RPMI7951 (cell line): ENCODE measurements at places on chromosomes 1 and 21. TPM values are rescaled to one million over a fixed set of nuclear protein-coding genes. Genes with fewer than 3 reads are reported as not detected.

DNA sequence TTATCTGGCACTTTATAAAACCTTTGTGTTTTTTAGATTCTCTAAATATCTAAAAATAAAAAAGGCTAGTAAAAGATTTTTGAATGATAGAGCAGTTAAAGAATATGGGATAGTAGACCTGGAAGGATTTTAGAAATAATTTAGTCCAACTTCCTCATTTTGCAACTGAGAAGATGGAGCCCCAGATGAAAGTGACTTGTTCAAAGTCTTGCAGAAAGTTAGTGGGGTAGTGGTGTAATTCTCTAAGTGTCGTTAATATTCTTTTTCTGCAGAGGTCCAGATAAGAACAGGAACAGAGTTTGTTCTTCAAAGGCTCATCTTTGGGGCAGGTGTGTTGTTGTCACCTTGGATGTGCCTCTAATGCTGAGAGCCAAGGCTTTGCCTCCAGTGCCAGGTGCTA is 159.5 kb downstream of the DISC1 start:
- DNase-seq, result no peak

Gene GPR25
- not detected in 2 replicates for total RNA-seq

Gene OR10Z1
- not detected in 2 replicates for total RNA-seq

- no peak for DNase-seq
These were observed 112.8 kb upstream of the USP25 start for GRCh38 chr21:15616864-15617574.

Gene LMX1A
- not detected in 2 replicates for total RNA-seq

- no peak for DNase-seq
These were observed 334.1 kb upstream of the B3GALT2 start for GRCh38 chr1:193520472-193520871.

Gene MATN1
- total RNA-seq, result 0.20 and 0.48 TPM in 2 replicates

DNA sequence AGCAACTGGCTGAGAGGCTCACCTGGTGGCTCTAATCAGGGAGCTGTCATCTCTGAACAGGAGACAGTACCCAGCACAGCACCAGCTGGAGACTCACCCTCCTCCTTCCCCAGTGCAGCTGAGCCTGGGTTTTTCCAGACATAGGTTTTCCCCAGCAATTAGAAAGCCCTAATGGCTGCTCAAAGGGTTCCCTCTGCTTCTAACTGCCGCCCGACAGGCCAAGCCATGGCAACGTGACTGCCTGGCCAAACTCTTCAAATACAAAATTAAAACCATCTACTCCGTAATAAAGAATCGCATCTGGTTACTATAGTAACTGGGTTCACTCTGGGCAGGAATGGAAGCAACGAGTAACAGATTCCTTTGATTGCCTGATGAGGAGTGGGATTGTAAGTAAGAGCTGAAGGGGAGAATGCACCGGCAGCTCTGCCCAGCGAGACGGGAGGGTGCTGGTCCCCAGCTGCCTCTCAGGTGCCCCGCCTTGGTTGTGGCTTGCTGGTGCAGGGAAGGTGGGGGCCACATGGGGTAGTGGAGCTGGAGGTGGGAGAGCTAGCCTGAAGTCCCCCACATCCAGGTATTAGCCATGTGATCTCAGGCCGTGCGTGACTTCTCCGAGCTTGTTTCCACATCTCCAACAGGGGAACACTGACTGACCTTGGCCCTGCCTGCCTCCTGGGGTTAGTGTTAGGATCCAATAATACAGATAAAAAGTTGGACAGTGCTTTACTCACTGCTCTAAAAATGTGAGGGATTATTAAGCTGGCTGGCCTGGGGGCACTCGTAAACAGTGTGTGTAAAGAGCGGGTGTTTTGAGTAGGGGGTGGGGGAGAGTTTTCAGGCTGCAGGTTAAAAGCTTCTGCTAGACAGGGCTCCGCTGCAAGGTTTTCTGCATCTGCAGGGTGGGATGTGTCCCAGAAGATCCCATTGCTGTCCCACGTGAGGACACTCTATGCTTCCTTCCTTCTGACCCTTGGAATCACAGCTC is 94.2 kb downstream of the KCNN3 start:
- no peak for DNase-seq

Gene METTL13
- total RNA-seq, result 16.7 and 22.0 TPM in 2 replicates

Gene SERPINC1
- total RNA-seq, result 0.39 and 1.1 TPM in 2 replicates

DNA sequence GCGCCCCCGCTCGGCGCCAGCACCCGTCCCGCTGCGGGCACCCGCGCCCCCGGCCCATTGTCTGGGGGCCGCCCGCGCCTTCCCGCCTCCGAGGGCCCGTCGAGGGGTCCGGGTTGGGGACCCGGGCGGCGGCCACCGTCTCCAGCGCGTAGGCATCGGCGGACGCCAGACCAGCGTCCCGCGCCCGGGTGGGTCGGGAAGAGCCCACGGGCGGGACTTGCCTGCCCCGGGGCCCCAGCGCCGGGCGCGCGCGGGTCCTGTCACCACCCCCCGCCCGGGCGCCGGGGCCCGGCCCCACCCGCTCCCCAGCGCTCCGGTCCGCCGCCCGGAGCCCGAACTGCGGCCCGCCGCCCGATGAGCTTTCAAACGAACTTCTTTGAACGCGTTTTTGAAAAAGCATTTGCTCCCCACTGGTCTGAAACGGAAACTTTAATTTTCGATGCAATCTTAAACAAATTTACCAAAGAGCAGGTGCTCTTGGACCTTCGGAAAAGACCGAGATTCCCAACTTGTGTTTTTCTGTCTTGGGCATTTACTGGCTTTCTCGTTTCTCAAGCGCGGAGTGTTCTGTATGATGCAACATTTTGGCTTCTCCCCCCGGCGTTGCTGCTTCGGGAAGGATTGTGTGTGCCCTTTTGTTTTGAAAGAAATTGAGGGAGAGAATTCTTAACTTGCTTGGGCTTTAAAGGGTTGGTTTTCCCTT is 615 bp downstream of the CLIC4 start:
- DNase-seq, result peak; percentile 66

DNA sequence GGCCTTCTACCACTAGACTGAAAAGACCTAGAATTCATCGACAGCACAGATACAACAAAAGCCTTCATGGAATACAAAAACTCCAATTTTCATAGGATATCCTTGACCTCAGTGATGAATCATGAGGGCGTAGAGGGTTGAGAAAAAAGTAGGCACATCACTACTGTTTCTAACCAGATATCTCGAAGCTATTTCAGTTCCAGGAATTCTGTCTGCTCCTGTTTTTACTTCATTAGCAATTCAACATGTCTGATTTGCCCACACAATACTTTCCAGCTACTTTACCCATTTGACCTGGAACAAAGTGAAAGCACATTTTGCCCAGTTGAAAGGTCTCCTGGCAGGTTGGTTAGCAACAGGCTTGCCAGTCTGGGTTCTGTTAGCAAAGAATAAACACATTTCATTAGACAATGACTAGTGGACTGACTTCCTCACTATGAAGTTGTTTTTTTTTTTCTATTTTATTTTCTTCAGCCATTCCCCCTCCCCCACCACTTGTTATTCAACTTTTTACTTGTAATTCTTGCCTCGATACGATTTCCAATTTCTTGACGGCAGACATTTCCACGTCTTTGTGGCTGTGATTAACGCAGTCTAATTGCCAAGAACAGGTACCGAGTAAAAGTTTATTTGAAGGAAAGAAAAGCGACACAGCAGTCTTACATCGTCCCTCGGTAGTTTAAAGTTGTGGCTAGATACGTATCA is 4.0 kb upstream of the ZBTB18 start:
- peak; percentile 57 for DNase-seq

DNA sequence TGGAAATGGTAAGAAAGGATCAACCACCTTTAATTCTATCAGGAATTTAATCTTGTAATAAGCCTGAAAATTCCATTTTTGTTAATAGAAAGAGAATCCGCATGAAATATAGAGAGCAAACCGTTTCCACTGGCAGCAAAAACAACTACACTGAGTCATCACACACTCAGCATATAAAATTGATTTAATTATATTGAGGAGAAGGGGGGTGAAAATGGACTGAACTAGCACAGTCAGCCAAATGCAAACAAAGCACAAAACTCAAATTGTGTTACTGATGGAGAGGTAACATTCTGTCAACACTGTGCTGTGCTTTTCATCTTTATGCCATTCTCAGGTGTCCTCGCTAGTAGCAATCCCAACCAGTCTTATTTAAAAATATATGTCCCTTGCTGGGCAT is 1583.9 kb downstream of the MRPL39 start:
- no peak for DNase-seq
